Stimulated activated CD8-positive, alpha-beta memory T cell treated with anti-CD3 and anti-CD28 coated beads, Interleukin-7, amount 100 ng/mL, for 1 hour (primary cell): ENCODE measurements at places on chromosomes 7 and 10.

GRCh38 chr7:96188174-96188581, 133.7 kb downstream of the SLC25A13 start:
- no peak for DNase-seq

GRCh38 chr10:119427263-119427864, 115.2 kb downstream of the RGS10 start:
- no peak for DNase-seq

GRCh38 chr10:22317076-22317370, 835 bp downstream of the COMMD3 start:
- DNase-seq: no peak

GRCh38 chr10:61819208-61819607, 82.3 kb upstream of the ARID5B start:
- DNase-seq: no peak

DNA sequence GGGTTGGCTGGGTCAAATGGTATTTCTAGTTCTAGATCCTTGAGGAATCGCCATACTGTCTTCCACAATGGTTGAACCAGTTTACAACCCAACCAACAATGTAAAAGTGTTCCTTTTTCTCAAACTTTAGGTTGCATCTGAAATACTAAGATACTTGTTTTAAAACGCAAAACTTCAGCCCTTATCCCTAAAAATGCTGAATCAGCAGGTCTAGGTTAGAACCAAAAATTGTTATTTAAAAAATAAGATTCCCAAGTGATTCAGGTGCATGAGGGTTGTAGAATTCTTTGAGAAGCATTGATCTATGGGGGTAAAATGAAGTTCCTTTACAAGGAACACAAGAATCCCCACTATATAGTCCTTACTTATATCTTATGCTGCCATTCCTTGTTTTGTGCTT, 56.5 kb upstream of the BICC1 start:
- DNase-seq: no peak

DNA sequence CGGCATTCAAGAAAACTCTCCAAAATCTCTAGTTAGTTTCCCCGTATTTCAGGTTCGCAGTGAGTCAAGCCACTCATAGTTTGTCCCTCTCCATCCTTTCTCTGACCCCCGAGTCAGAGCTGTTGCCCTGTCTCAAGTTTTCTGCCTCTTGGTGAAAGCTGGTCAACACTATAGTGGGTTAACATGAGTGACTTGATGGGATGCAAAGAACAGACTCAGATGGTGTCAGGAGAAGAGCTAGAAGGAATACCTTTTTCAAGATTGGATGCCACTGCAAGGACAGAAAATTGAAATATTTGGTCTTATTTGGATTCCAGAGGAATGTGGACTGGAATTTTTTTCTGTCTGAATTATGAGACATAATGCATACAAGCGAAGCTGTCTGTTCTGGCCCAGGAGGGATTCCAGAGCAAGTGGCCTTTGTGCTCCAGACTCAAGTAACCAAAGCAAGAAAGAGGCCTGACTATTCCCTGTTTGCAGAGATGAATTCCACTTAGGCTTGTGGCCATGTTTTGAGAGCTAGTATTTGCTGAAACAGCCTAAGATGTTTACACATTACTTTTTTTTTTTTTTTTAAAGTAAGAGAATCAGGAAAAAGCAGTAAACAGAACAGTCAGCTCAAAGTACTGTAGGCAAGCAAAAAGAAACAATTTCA, 67.4 kb downstream of the VWC2 start:
- no peak for DNase-seq
